WTC11 (cell line): ENCODE measurements at places on chromosomes 1 and 21. TPM values are rescaled to one million over a fixed set of nuclear protein-coding genes. Genes with fewer than 3 reads are reported as not detected.

SH2D2A gene
- total RNA-seq: 4.9 to 6.9 TPM (median 6.6 TPM) in 3 replicates

GPR61 gene
- total RNA-seq: 0.42 to 0.73 TPM (median 0.44 TPM) in 3 replicates

THEM5 gene
- total RNA-seq: not detected in 3 replicates

C21orf58 gene
- total RNA-seq: 31.5 to 35.1 TPM (median 32.7 TPM) in 3 replicates

IL23R gene
- not detected in 3 replicates for total RNA-seq

DNA sequence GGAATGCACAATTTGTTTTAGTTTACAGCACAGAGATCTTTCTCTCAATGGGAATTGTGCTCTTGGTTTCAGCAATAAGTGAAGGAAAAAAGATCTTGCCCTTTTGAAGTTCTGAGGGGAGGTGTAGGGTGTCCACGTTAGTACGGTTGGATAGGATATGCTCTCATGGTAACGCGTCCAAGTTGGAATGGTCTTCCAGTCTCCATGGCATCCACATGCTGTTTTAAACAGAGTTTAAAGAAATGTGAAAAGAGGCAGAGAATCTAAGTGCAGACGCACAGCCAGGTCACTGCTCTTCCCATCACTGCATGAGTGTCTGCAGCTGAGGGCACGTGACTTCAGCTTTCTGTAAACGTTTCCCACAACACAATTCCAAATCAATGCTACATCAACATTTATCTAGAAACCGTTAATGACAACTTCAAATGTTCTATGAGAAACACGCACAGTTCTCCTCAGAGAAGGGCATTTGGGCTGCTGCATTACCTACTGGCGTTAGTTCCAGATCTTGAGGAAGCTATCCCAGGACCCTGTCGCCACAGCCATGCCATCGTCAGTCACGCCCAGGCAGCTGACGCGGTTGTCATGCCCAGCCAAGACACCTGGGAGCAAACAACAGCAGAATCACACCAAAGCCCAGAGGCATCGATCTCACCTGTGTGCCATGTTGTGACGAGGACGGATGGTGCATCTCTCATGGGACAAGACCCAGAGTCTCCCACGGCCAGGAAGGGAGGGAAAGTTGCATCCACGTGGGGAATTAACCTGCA lies 8.8 kb upstream of the NADK start:
- no peak for DNase-seq
- no peak overlapping the region for H3K4me3 ChIP-seq
- peaks cover 13% of the 10 kb centered on the region for H3K4me1 ChIP-seq
- peaks cover 55% of the 10 kb centered on the region for H3K36me3 ChIP-seq
- H3K27me3 ChIP-seq: no peaks in the 10 kb centered on the region
- H3K27ac ChIP-seq: peak overlapping the region; percentile 25; the same call in 1 of the 2 replicates

DNA sequence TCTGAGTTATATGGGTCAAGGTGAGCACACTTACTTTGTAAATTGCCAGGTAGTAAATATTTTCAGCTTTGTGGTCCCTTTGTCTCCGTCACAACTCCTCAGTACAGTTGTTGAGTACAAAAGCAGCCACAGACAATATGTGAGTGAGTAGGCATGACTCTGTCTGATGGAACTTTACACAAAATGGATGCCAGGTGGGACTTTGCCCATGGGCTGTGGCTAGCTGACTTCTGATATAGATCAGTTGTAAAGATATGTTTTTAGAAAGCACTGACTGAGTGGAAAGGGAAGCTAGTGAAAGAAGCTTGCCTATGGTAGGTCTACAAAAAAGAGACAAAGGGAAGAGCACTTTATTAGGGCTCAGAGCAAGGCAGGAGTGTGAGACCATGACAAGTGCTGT lies 23.1 kb upstream of the IGSF5 start:
- no peak overlapping the region; the same call in 1 of the 2 replicates for H3K27ac ChIP-seq
- peaks cover 10% of the 10 kb centered on the region for H3K4me1 ChIP-seq
- peaks cover 45% of the 10 kb centered on the region for H3K36me3 ChIP-seq
- DNase-seq: no peak
- no peaks in the 10 kb centered on the region for H3K27me3 ChIP-seq

DNA sequence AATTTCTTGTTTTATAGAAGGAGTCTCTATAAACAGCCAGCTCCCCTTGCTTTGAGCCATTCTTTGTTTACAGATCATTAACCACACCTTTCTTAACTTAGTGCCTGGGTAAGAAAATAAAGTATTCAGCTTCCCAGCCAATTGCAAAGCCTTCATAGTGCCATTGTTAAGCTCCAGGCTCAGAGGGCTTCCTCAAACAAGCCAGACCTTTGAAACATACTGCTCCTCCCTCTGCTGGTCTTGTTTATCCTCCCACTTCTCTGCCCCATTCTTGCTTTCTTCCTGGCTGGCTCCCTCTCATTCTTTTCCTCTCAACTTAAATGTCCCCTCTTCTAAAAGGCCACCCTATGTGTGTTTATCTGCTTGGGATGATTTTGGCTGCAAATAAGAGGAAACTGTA lies 319.4 kb upstream of the ST6GALNAC5 start:
- H3K27me3 ChIP-seq: no peaks in the 10 kb centered on the region
- no peaks in the 10 kb centered on the region for H3K36me3 ChIP-seq
- no peak for DNase-seq
- H3K4me1 ChIP-seq: peaks cover 23% of the 10 kb centered on the region
- peak overlapping the region; percentile 61; the same call in 1 of the 2 replicates for H3K27ac ChIP-seq

DNA sequence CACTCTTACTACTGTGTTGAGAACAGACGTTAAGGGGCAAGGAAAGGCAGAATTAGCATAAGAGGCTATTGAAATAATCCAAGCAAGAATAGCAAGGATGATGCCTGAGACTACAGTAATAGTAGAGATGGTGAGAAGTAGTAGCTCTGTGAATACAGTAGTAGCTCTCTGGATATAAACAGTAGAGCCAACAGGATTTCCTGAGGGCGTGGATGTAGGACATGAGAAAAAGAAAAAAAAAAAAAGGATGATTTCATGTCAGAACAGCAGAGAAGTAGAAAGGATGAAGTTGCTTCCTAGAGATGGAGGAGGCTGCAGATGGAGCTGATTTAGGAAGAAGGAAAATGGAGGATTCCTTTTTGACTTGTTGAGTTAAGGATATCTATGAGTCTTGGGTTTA lies 112.3 kb downstream of the OMA1 start:
- H3K27me3 ChIP-seq: no peaks in the 10 kb centered on the region
- no peak for DNase-seq
- no peak overlapping the region for H3K27ac ChIP-seq
- H3K36me3 ChIP-seq: no peaks in the 10 kb centered on the region
- peaks cover 8% of the 10 kb centered on the region; the same call in 1 of the 2 replicates for H3K4me1 ChIP-seq

DNA sequence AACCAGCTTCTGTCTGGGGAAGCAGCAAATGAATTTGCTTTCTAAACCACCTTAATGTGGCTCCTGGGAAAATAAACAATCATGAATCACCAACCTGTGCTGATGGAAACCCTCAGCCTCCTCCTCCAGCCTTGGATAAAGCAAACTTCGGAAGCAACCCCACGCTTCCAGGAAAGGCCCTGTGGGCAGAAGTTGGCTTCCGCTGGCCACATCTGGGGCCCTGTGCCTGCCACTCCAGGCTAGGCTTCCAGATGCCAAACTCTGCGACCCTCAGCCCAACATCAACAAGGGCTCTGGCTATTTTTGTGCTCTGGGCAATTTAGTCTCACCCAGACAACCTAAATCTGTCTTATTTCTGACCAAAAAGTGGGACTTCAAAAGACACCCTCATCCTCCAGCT lies 6.2 kb upstream of the OXCT2 start:
- no peaks in the 10 kb centered on the region for H3K36me3 ChIP-seq
- no peak for DNase-seq
- H3K4me3 ChIP-seq: no peak overlapping the region
- H3K4me1 ChIP-seq: 0 out of 2 replicates have a peak, but pooled peaks cover 3% of the 10 kb centered on the region
- H3K27me3 ChIP-seq: peaks cover 30% of the 10 kb centered on the region
- no peak overlapping the region for H3K27ac ChIP-seq

- peaks cover 60% of the 10 kb centered on the region for H3K4me1 ChIP-seq
- peaks cover 20% of the 10 kb centered on the region for H3K36me3 ChIP-seq
- H3K27me3 ChIP-seq: no peaks in the 10 kb centered on the region
- H3K27ac ChIP-seq: peak overlapping the region; percentile 63
These were observed 89.0 kb downstream of the SLC45A1 start for GRCh38 chr1:8406960-8407359.

DNA sequence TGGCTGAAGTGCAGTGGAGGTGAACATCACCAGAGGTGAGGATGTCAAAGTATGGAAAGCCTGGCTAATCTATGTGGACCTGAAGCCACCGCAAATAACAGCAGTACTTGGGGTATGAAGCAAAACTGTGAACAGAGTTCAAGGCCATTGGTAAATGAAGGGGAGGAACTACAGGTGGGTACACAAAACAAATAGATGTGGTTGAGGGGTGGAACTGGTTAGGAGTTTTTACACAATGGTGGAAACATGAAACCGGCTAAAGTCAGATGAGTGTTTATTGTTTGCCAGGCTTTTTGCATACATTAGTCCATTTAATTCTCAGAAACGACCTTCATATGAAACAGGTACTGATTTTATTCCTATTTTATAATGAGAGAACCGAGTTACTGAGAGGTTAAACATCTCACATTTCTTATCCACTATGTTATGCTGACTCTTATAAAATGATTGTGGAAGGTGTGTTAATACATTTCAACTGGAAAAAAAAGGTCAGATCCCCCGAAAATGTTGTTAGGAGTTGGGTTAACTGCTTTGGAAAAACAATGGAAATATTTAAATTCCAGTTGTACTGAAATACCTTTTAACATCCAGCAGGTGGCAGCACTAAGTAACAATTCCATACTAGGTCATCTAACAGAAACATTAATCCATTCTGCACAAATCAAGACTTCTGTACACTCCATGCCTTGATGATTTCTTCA lies 44.3 kb upstream of the GTF2B start:
- no peak overlapping the region for H3K4me3 ChIP-seq
- H3K36me3 ChIP-seq: peaks cover 53% of the 10 kb centered on the region
- H3K27ac ChIP-seq: no peak overlapping the region
- H3K27me3 ChIP-seq: no peaks in the 10 kb centered on the region
